ENCODE measurements at places on chromosomes 6 and 20.
A peak's percentile ranks its signal among the peaks of the same experiment; 100 is the strongest.

DNA sequence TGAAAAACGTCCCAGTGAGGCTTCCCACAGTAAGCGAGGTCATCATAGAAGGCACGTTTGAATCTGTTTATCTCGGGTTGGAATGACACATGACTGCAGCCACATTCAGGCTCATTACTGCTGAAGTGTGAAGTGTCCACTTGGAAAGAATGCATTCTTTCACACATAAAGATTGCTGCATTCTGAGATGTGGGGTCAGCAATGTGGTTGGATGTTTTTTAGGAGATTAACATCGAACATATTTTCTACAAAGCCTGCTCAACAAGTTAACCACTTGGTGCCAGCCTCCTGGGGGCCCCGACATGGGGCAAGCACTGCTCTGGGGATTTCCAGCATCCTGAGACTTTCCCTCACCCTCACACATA is 79.9 kb downstream of the BMP6 start:
- DNase-seq = no peak

- DNase-seq = no peak
These were observed 420.5 kb downstream of the MAFB start for GRCh38 chr20:40268321-40269075.

DNA sequence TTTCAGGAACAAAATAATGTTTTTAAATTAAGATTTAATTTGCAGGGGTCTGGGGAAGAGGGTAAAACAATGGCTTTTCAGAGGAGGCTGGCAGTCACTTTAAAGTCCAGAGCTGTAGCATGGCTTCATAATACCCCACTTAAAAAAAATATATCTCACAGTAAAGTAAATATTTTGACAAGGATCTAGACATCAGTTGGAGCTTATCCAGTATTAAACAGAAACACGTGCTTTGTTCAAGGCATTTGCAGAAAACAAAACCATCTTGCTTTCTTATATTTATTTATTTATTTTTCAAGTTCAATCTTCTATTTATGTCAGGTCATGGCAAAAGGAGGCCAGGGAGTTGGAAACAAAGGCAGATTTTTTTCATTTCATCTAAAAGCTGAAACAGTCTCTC is 53.3 kb upstream of the PRL start:
- DNase-seq = no peak

GRCh38 chr20:37640600-37641561 is 52.9 kb upstream of the CTNNBL1 start:
- DNase-seq = peak; percentile 3

- no peak for DNase-seq
These were observed 7.1 kb downstream of the IP6K3 start for GRCh38 chr6:33739571-33739970.

All from foreskin keratinocyte (primary cell).